NCI-H226 (cell line): ENCODE measurements at places on chromosomes 5 and 9.

DNA sequence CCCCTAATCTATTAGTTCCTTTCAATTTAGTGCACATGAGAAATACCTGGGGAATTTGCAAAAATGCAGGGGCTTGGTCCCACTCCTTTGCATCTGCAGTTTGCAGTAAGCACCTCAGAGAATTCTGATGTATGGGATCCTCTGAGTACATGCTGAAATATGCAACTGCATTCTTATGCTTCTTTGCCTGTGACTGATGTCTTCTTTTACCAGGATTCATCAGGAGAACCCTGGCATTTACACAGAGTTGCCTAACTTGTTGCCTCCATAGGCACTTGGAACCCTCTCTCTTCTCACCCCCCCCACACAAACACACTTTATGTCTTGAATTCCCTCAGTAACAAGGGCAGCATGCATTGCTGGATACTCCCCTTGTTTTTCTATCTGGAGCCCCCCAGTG lies 173.1 kb downstream of the KDM4C start:
- peak; percentile 82 for DNase-seq

- DNase-seq, result no peak
Observed at GRCh38 chr9:1208157-1208556, 158.0 kb downstream of the DMRT2 start.

- no peak for DNase-seq
Observed at GRCh38 chr5:176547802-176548201, 1.3 kb upstream of the CDHR2 start.

DNA sequence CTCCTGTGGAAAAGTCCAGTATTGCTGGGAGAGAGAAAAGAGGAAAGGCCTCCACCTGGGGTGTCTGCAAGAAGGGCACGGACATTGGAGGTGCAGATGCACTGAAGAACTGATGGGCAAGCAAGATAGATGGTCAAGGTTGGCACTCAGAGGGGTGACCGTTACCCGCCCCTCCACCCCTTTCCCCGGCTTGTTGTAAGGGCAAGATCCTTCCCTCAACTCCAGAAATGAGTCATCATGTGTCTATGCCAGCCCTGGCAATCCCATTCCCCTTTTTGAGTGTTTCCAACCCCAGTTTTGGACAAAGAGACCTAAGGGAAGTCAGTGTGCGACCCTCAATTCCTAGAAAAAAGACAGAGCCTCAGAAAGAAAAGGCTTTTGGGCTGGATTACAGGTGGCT lies 34.9 kb upstream of the ATP6V1G1 start:
- DNase-seq, result peak; percentile 13

DNA sequence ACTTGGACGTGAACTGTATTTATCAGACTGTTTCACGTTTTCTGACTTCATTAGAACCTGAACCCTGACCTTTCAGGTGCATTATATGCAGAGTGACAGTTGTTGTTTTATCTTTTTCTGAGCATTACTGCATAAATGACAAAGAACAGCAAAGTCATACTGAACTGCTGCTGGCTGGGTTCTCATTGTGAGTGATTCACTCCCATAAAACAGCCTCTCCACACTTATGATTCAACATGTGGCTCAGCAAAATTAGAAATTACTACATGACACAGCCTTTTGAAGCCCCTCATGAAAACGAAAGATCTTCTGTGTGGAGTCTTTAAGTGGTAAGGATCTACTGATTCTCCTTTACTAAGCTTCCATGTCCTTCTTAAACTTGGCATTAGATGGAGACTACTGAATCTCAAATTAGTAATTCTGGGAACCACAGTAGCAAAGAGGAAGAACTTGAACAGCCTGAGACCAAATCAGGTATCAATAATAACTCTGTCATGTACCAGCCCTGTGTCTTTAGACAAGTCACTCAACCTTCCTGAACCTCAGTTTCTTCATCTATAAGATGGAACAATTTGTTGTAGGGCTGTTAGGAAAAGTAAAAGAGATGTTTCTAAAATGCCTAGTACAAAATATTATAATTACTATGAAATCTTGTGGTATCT lies 172.3 kb upstream of the GNA14 start:
- peak; percentile 24 for DNase-seq

- no peak for DNase-seq
Observed at GRCh38 chr9:126642010-126642744, 28.4 kb downstream of the LMX1B start.

DNA sequence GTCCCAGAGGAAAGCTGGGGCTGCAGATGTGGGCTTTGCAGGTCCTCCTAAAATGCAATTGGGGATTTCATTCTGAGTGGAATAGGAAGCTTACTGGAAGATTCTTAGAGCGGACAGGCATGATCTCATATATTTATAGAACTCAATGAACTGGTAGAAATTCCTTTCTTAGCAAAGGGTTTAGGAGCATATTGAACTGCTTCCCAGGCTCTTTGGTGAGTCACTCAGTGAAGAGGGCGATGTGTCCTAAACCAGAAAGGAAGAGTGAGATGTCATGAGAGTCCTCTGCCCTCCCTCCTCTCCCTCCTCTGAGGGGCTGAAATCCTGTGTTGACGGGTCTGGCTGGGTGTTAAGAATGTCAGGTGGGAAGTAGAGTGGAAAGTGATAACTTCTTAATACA lies 26.3 kb upstream of the SEMA6A start:
- DNase-seq, result no peak

DNA sequence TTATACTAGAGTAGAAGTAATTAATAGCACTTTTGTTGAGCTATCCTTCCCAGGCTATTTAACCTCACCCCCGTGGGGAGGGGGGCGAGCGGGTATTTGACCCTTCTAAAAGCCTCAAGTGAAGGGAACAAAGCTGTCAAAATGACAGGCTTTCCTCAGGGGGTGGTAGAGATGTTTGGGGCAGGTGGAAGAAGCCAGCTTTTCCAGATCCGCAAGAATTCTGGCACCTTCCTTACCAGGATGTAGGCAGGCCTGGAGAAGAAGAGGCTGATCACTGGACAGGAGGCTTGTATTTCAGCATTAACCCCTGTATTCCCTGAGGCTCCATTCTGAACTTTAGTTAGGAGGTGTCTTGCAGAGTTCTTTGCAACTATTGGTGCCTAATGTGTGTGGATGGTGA lies 26.2 kb upstream of the MLANA start:
- DNase-seq, result no peak

- DNase-seq, result peak; percentile 35
Observed at GRCh38 chr5:91521334-91521733, 138.2 kb upstream of the ARRDC3 start.

DNA sequence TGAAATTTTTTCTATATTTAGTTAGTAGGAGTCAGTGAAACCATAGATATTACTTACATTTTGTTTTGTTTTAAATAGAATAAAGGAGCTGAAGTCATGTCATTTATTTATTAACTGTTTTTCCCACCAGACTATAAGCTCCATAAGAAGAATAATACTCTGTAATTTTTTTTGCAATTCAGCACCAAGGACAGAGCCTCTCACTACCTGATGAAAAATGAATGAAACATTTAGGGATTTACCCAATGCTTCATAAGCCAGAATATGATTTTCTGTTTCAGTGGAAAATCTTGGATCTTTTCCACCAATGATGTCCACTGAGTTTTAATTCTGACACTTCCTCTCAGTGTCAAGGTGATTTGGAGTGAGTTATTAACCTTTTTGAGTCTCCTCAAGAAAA lies 624.9 kb upstream of the GRAMD2B start:
- DNase-seq, result no peak

GRCh38 chr5:105752801-105753200 lies 1917.9 kb downstream of the EFNA5 start:
- peak; percentile 22 for DNase-seq

DNA sequence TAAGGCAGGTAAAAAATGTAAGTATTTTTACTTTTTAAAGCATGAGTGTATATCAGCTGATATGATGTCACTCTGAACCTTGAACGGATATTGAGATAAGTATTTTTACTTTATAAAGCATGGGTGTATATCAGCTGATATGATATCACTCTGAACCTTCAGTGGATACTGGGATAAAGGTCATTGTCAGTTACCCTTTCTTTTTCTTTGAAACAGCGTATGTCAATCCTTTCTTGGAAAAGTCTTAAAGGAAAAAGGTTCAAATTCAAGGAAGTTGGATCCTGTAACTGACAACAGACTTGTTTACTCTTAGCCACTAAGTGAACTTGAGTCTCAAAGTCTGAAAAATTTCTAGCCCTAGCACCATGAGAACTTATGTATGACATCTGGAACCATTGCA lies 61.7 kb upstream of the IFNK start:
- no peak for DNase-seq

- no peak for DNase-seq
Observed at GRCh38 chr9:85056203-85056572, 386.7 kb downstream of the NTRK2 start.

- DNase-seq, result peak; percentile 35
Observed at GRCh38 chr9:29348999-29349398, 1775.7 kb upstream of the C9orf72 start.

- no peak for DNase-seq
Observed at GRCh38 chr9:75599126-75599525, 291.3 kb upstream of the PCSK5 start.

DNA sequence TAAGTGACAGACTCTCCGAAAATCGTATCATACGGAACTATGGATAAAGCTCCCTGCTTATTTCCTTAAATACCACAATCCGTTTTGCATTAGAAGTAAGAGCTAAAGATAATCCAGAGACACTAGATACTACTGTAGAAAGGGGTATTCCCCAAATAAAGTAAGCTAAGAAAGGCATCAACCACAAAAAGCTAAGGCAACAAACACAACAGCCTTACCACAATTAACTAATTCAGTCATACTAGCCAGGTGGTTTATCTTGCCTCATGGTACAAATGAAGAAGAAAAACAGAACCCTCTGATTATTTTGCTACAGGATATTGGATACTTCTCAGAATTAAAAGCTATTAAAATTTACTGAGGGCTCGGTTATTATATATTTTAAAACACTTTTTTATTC lies 14.1 kb downstream of the ERP44 start:
- DNase-seq, result no peak

DNA sequence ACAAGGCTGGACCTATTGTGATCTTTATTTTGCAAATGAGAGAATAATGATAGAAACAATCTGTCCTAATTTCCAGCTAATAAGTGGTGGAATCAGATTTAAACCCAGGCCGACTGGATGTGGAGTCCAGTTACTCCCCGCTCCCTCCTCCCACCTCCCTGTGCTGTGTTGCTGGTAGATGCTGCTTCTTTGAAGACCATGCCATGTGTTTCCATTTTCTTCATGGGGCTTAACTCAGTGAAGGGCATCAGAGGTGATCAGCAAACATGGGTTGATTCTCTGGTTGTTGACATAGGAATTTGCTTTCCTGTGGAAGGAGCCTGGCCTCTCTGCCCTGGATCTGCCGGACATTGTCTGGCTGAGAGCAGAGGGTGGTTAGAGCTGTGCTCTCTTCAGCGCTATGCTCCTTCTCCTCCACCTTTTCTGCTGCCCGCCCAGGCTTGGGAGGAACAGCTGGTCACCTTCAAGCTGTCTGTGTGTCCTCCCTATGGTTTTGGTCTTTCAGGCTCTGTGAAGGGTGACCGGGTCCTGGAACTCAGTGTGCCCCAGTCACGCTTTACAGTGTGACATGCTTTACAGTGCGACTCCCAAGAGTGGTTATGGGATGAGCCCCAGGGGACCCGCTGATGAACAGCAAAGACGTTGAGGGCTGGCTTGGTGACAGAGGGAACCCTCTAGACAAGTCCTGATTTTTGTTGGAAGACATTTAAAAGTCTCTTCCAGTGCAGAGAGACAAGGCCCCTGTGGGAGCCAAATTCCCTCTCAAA lies 68.4 kb upstream of the RPS23 start:
- no peak for DNase-seq

DNA sequence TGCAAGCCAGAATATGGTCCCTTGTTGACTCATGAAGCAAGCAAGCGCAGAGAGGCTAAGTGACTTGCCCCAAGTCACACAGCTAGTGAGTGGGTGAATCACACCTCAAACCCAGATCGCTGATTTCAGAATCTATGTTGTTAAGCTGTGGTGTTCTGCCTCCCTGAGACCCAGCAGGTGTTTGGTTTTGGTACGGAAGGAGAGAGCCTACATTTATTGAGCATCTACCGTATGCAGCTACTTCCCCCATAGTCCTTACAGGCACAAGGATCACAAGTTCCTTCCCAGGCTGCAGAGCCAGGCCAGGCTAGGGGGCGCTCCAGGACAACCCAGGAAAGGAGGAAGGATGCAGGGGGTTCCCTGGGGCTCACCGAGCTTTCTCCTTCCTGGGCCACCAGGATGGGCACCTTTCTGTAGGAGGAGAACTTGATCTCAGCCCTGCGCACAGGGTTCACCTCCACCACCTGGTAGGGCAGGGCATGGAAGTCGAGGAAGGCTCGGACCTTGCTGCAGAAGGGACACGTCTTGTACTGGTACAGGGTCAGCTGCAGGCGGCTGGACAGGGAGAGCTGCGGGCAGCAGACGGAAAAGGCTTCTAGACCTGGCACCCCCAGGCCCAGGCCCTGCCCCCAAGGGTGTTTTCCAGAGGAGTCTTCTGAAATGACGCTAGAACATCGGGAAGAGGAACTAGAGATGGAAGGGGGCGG lies 2.5 kb downstream of the PTGES2 start:
- DNase-seq, result peak; percentile 29

GRCh38 chr9:97842960-97843359 lies 10.1 kb upstream of the FOXE1 start:
- no peak for DNase-seq

DNA sequence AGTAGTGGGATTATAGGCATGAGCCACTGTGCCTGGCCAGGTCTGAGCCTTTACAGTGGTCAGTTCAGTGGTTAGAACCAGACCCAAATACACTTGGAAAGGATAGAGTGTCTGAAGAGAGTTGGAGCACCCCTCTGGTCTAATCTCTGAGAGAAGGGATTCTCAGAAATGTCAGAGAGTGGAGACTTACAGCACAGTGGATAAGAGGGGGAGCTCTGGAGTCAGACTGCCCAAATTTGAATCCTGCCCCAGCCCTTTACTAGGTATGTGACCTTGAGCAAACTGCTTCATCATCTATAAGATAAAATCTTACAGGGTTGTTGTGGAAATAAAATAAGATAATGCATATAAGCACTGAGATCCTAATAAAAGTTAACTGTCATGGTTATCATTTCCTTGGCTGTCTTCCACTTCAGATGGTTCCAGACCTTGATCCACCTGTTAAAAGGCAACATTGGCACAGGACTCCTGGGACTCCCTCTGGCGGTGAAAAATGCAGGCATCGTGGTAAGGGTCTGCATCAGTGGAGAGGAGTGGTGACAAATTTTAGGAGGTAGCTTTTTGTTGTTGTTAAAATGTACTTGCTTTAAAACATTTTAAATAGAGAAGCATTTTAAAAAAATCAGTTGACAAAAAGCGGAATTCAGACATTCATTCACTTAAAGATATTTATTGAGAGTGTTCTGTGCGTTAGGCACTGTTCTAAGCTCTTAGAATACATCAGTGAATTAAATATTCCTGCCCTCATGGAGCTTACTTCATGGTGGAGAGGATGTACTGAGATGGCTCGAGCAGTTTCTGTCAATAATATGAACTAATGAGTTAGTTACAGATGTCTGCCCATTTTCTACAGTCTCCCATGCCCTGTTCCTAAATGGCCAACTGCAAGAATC lies 16.0 kb downstream of the SLC36A1 start:
- no peak for DNase-seq

DNA sequence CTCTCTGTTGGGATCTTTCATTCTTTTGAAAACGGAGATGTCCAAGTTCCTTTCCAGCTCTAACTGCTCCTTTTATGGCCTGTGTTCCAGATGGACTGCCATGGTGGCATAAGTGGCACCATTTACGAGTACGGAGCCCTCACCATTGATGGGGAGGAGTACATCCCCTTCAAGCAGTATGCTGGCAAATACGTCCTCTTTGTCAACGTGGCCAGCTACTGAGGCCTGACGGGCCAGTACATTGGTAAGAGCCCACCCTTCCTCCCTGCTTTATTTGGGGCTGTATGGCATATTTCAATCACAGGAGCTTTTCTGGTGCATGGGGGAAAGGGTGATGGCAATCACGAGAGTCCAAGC lies 4.8 kb downstream of the GPX3 start:
- no peak for DNase-seq

GRCh38 chr9:88974641-88975040 lies 16.6 kb upstream of the S1PR3 start:
- no peak for DNase-seq
